ENCODE measurements at places on chromosomes 1 and 21.

- DNase-seq: no peak
Measured at GRCh38 chr1:4932311-4933030, 278.1 kb downstream of the AJAP1 start.

DNA sequence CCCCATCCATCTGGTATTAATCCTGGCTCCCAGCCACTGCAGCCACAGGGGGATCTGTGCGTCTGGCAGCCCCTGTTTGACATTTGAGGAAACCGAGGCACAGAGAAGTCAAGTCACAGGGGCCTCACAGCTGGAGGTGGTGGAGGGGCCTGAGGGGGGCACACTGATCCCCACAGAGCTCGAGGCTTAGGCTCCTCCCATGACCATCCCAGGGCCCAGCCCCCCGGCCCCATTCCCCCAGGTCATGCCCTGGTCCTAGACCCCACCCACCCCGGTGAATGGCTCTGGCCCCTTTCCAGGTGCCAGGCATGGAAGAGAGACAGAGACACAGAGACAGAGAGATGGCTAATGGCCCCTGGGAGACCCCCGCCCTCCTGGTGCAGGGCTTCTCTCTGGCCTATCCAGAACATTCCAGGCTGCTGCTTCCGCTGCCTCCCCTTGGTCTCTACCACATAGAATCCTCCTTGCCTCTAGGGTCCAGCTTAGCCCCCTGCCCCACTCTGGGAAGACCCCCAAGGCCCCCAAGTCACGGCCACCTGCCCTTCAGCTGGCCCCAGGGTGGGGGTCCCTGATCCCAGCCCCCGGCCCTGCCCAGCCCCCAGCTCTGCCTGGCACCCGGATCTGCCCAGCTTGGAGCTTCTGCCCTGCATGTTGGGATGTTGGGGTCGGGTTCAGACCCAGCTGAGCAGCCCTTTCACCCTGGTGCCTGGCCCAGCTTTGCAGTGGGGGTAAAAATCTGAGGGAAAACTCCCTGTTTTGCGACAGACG, 29.2 kb upstream of the LRRC3 start:
- no peak for DNase-seq

DNA sequence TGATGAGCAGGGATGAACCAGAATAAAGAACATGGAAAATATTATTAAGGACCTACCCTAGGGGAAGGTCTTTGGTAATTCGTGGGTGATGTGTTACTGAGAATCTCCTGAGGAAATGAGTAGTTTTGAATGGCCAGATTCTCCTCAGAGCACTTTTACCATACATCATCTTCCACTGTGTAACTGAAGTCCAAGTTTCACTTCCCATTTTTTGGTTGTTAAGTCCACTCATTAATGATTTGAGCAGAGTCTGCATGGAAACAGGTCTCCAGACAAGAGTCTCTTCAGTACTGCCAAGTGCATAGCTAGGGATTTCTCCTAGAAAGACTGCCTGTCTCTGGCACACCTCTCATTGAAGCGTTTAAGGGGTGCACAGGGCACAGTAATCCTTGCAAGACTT, 48.7 kb upstream of the PCP4 start:
- no peak for DNase-seq

GRCh38 chr1:222357252-222357651, 190.7 kb downstream of the HHIPL2 start:
- DNase-seq: no peak

DNA sequence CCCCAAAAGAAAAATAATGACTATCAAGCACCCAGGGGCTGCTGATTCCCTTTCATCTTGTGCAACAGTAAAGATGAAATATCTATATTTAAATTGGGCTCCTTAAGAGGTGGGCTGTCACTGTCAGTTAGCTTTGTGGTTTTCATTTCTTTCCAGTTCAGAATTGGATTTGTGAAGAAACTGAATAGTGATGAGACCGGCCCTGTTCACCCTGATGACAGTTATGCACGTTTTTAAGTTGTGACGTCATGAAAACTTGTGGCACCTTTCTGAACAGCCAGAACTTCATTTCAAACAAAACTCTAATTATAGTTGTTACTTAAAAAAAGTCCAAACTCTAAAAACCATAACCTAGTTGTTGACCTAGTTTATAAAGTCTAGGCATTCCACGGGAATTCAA, 125.9 kb downstream of the RUNX1 start:
- DNase-seq: no peak

DNA sequence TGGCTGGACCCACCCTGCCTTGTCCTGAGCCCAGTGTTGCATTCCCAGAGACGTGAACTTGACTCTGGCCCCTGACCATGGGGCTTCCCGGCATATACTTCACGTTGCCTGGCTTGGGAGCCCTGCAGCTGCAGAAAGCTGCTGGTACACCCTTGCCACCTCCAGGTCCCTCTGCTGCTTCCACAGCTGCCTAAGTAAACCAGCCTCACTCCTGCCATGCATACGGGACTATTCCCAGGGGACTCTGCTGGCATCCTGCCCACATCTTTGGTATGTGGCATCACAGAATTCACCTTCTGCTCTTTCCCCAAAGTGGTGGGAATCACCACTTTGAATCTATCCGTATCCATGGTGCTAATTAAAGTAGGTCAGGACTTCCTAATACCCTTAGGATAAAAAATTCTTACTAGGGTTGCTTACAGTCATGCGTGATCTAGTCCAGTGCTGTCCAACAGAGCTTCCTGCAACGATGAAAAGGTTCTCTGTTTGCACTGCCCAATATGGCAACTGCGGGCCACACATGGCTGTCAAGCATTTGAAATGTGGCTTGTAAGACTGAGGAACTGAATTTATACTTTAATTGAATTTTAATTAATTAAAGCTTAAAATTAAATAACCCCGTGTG, 203.0 kb downstream of the GRIK3 start:
- no peak for DNase-seq

DNA sequence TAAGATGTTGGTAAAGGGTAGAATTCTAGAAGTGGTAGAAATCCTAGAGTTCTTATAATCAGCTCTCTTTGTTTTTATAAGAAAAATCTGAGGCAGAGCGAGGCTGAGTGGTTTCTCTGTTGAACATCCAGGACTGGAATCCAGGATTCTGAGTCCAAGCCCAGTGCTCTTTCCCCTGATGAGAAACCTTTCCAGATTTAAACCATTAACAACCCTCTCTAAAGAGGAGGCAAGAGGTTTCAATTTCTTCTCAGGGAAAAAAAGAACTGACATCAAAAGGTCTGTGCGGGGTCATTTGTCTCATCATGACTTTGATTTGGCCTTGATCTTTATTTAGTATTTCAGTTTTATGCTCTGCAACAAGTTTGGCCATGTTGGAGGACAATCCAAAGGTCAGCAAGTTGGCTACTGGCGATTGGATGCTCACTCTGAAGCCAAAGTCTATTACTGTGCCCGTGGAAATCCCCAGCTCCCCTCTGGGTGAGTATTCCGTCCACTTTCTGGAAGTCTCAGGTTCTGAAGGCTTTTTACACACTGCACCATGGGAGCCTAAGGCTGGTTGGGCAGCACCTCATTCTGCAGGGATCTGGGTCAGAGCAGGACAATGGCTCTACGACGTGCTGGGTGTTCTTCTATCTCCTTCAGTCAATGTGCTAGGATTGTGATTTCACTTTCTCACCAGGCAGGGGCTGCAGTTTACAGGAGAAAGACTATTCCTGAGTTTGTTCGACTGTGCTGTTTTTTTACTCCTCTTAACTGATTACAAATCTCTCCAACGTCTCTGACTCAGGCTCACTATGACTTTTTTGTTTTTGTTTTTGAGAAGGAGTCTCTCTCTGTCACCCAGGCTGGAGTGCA, 18.9 kb upstream of the CCT8 start:
- peak; percentile 22 for DNase-seq

DNA sequence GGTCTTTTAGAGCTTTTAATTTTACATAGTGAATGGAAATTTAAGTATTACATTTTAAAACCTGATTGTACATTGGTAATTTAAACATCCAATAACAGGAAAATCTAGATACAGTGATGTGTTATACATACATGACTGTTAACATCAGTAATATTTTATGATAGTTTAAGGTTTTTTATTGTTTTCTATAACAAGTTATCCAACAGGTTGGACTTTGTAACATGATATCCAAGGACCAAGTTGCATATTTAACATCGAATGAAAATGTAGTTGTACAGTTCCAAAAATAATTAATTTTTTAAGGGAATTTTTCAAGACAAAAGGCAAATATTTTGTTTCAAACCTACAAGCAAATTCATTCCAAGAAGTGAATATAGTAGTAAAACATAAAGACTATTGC, 14.3 kb downstream of the GLRX2 start:
- DNase-seq: no peak

- DNase-seq: no peak
Measured at GRCh38 chr21:34017039-34017961, 56.1 kb upstream of the MRPS6 start.

GRCh38 chr1:37866491-37866890, 7.1 kb upstream of the MTF1 start:
- no peak for DNase-seq

DNA sequence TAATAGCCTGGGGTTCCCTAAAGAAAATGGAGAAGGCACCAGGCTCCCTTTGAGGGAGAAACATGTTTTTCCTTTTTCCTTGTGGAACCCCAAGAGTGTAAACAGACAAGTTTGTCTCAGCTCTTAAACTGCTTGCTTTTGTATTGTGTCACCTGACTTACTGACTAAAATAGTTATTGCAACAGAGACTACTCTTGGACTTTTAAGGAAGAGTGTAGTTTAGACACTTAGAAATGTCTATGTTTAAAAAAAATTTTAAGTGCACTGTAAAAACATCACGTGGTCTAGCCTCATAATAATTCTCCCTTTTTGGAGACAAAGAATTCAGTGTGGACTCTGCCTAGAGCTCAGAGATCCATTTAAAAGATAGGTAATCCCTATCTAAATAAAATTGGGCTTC, 141.1 kb downstream of the TRIM33 start:
- DNase-seq: no peak

DNA sequence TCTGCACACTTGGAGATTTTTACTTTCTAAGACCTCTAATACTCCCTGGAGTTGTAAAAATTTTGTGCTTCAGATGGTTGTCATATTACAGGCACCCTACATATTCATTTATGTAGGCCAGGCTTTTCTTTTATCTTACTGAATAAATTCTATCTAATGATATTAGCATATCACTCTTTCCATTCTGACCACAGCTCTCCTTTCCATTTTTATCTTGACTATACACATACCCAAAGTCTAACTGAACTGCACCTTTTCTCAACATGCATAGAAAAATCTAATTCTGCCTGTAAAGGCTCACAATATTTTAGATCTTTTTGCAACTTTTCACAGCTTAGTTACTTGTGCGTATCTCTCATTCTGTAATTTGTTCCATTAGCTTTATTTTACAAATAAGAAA, 52.7 kb upstream of the TSHB start:
- DNase-seq: no peak

DNA sequence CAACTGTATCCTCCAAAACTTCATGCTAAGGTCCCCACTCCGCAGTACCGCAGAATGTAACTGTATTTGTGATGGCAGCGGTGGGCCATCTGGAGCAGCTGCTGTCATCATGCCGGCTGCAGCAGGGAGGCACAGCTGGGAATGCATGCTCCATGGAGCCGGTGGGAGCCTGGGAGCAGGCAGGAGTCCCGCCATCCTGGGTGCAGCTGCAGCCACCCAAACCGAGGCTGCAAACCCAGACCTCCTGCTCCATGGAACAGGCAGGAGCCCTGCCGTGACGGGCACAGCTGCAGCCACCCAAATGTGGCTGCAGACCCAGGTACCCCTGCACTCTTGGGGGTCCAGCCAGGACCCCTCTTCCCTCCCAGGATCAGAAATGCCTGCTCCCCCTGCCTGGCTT, 80.3 kb downstream of the SCMH1 start:
- DNase-seq: no peak

- DNase-seq: peak; percentile 32
Measured at GRCh38 chr1:15261155-15262002, 14.4 kb downstream of the FHAD1 start.

DNA sequence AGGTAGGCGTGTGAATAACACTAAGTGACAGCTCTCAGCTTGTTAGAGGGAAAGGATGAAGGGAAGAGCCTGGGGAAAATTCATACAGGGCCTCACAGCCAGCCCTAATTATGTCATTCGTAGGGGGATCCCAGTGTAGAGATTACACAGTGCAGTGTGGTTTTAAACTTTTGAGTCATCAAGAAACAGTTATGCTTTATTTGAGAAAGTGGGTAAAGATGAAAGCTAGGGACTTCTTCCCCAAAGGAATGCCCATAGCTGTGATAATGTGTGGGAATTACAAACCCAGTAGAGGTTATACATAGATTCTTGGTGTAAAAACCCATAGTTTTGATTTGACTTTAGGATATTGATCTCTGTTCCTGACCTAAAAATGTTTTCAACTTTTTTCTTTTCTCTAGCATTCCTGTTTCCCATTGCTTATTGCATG, 1.9 kb downstream of the TTF2 start:
- DNase-seq: peak; percentile 60

DNA sequence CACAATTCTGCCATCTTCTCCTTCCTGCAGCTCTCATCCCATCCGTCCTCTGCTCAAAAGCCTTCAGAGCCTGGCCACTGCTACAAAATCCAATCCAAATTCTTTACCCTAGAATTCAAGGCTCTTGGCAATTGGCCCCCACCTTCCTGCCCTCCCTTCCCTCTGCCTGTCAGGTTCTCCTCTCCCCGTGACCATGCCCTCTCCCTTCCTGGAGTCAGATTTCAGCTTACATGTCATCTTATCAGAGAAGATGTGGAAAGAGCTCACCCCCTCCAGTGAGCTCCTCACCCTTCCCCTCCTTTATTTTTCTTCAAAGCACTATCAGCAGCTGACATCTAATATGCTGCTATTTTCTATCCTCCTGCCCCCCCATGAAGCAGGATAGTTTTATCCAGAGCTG, 86.9 kb downstream of the GRIK3 start:
- DNase-seq: no peak

DNA sequence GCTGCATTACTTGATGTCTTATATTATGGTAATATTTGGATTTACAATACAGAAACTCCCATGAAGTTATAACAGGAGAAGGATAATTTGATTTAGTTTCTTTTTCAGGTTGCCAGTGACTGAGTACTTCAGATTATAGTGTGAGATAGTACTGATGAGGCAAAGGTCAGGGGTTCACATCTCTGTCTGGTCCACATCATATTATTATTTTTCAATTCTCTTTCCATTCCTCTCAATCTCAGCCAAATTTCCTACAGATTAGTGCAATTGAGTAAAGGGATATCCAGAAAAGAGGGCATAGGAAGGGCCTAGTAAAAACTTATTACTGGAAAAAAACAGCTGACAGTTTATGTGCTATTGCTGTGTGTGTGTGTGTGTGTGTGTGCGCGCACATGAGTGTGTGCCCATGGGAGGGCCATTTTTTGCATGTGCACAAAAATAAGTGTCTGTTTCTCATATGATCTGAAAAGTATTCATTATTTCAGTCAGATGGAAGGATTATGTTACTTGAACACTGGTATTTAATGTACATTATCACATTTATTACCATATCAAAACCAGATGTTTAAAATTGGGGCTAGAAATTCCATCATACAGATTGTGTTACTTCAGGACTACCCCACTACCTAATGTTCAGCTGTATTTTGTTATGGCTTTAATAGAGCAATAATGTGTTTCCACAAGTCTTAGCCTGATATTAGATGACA, 78.3 kb upstream of the KCNK2 start:
- DNase-seq: no peak

GRCh38 chr1:184574588-184574987, 180.1 kb downstream of the EDEM3 start:
- no peak for DNase-seq

GRCh38 chr1:21110163-21110562, 66.5 kb downstream of the EIF4G3 start:
- no peak for DNase-seq

Data from T-helper 2 cell treated with Interferon-gamma antibody and Interleukin-4, amounts not matched to agents 5 μg/mL and 100 μg/mL, for 36 hours (primary cell).